ENCODE measurements at places on chromosomes 2 and 18. TPM values are rescaled to one million over a fixed set of nuclear protein-coding genes. Genes with fewer than 3 reads are reported as not detected.

TGFA gene
- 8.7 TPM for total RNA-seq

AQP4 gene
- total RNA-seq: not detected

CCDC148 gene
- total RNA-seq: 0.48 TPM

MARCHF4 gene
- 64.6 TPM for total RNA-seq

RNU2-63P gene
- total RNA-seq: not detected

INHBB gene
- 17.6 TPM for total RNA-seq

ALPG gene
- total RNA-seq: 0.22 TPM

Data from A549 treated with RU486 at 1 μM for 4 hours (cell line).